ENCODE measurements at places on chromosomes 7 and 10.

- DNase-seq, result no peak
Observed at GRCh38 chr7:115516341-115516740, 514.2 kb downstream of the TFEC start.

DNA sequence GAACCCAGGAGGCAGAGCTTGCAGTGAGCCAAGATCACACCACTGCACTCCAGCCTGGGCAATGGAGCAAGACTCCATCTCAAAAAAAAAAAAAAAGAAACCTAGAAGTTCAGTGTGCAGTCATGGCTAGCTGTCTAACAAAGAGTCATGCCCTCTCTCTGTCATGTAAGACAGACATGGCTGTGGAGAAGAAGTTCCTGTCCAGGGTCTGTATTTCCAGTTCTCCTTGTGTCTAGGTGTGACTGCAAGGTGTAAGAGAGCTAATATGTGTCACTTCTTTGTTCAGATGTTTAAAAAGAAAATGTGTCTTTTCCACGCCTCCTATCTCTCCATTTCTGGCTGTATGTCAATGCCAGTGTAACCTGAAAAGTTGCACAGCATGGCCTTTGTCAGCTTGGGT is 139.5 kb downstream of the NRCAM start:
- no peak for DNase-seq

DNA sequence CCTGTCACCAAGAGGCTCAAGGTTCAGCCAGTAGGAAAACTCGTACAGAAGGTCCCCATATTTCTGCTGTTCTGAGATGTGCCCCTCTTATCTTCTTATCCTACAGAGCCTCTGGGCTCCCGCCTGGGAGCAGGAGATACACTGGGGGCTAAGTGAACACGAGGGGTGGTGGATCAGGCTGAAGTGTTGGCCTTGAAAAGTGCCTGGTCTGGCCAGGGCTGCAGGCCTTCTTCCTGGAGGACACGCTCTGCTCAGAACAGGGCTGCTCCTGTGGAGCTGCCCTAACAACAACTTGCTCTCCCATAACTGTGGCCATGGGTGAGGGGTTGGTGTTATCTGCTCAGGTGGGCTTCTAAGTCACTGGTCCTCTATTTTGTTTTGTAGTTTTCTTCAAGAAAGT is 33.7 kb downstream of the C10orf120 start:
- no peak for DNase-seq

- no peak for DNase-seq
Observed at GRCh38 chr7:24732646-24733413, 24.4 kb downstream of the GSDME start.

DNA sequence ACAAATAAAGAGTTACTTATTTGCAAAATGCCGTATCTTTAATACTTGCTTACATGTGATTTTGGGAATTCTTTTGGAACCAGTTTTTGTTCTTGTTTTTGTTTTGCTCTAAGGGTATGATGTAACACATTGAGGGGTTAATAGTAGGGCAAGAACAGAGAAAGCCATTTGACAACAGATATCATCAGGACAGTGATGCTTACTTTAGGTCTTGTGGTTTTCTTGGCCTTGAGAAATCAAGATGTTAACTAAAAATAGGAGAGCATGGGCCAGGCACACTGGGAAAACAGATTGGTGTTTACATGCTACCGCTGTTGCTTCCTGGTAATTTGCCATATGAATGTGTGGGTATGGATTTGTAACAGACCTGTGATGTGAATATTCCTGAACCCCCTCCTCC is 3.7 kb downstream of the SAMD8 start:
- no peak for DNase-seq

DNA sequence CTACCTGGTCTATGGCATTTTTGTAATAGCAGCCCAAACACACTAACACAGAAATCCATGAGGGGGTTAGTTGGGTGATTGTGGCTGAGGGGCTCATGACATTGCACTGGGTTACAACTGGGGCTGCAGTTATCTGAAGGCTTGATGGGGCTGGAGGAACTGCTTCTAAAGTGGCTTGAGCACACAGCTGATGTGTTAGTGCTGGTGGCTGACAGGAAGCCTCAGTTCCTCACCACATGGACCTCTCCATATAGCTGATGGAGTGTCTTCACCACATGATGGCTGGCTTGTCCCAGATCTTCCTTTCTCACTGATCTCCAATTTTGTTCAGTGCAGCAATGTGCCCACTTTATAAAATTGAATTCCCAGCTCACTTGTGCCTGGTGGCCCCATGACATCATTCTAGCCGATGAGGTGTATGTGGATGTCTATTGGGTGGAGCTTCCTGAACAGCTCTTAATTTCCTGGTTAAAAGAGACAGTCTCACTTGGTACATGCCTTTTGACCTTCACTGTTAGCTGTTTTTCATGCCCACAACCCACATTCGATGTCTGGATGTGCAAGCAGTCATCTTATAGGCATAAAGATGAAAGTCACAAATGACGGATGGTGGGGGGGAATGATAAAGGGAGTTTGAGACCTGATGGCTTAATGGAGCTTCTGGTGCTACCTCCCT is 166.9 kb upstream of the BMPER start:
- no peak for DNase-seq

GRCh38 chr10:132010483-132010882 is 28.8 kb upstream of the BNIP3 start:
- DNase-seq, result no peak

DNA sequence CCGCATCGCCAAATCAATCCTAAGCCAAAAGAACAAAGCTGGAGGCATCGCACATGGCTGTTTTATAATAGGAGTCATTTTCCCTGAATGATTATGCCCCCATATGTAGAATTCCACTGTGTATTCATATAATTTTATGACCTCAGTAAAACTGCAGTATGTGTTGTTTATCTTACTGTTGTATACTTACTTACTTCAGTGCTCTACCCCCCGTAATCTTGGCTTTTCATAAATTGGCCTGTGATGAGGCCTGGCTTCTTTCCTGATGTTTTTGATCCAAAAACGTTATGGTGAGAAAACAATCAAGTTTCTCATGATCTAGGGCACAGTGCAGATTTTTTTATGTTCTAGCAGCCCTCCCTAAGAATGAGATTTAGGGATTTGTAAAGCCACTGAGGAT is 306.4 kb upstream of the FZD1 start:
- DNase-seq, result no peak

DNA sequence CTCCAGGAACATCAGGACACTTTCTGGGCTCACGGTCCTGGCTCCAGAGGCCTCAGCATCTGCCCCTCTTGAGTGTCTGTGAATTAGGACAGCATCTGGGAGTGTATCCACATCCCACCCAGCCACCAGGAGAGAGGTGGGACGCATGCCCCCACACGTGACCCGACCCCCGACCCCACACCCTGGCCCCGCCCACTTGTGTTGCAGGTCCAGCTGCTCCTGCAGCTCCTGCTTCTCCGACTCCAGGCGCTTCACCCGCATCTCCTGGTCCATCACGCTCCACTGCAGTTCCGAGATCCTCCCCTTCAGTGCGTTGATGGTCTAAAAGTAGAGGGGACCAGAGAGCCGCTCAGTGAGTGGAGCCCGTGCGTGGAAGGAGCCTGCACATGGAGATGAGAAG is 13.6 kb downstream of the MAD1L1 start:
- DNase-seq, result no peak

GRCh38 chr7:66558201-66558641 is 70.5 kb upstream of the KCTD7 start:
- no peak for DNase-seq

DNA sequence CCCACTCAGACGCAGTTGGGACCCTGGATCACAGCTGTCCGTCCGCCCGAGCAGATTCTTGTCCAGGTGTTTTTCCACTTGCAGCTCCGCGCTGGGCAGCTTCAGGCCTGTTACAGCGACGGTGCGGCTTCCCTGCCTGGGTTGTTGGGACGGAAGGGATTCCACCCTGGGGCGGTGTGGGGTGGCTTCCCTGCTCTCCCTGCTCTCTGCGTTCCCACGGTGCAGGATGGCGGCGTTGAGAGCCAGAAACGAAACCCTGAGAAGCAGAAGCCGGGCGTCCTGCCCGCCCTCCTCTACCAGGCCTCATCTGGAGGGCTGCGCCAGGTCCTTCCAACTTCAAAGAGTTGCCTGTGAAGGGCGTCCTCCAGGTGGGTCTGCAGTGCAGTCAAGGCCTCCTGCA is 194.4 kb downstream of the ADARB2 start:
- DNase-seq, result no peak

GRCh38 chr10:114577133-114577532 is 80.9 kb downstream of the ABLIM1 start:
- no peak for DNase-seq

DNA sequence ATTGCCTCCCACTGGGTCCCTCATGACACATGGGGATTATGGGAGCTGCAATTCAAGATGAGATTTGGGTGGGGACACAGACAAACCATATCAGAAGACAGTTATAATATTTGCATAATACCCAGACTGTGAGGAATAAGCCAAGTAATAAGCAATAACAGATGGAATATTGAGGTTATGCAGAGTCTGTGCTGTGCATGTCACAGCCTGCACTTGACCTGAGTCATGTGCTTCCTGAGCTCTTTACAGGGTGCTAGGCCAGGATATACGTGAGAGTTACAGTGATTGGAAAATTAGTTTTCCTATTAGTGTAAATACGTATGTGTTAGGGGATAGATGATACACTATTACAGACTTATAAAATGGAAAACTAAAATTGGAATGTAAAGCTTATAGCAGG is 288.7 kb downstream of the SDK1 start:
- DNase-seq, result no peak

GRCh38 chr10:96896884-96897589 is 64.9 kb downstream of the LCOR start:
- no peak for DNase-seq

DNA sequence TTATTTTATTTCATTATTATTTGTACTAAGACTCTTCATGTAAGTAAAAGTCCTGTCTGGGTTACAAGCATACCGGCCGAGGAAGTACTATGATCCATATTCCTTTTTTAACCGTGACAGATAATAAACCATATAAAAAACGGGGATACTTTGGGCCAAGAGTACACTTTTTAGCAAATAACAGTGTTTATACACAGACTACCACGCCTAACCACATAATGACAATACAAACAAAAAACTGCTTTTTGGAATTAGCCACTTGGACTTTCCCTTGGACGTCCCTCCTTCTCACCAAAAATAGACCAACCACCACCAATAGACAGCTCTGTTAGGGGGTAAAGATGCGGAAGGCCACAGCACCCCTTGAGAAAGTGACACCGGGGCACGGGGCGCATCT is 800 bp downstream of the MINDY3 start:
- DNase-seq, result no peak

DNA sequence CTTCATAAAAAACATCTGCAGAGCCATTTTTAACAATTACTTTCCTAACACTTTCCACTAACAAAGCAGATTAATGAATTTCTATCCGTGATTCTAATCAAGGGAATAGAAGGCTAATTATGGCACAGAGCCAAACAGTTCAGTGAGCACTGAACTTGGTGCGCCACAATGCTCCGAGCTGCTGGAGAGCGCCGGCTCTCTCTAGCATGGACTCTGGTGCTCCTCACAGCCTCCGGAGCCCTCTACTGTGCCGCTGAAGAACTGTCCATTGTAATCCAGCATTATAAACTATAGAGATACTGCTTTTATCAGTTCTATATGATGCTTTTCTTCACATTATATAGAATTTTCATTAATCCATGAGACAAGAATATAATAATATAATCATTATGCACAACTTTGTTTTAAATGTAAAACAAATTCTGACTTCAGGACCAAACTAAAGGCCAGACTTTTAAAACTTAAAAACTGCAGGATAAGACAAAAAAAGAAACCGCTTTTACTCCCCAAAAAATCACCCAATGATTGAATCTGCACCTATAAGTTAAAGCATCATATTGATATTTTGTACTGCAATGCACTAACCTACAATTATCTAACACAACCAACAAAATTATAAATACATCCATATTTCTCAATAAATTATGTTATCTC is 123.6 kb downstream of the RNF32 start:
- DNase-seq, result peak; percentile 19

DNA sequence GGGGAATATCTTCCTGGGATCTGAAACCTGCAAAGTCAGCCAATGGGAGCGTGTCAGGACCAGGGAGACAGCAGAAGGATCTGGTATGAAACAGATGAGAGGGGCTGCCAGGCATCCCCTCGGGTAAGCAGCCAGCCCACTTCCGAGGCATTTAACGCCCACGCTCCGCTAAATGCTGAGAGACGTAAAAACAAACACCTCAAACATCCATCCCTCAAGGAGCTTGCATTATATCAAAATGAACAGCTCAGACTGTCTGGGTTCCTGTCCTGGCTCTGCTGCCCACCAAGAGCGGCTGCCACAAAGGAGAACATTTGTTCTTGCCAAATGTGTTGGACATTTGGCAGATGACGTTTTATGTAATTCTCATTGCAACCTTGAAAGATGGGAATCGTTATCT is 7.0 kb upstream of the SERPINE1 start:
- DNase-seq, result no peak

GRCh38 chr10:128046953-128047290 is 79.3 kb downstream of the MKI67 start:
- no peak for DNase-seq

GRCh38 chr10:103465411-103466179 is 6.9 kb upstream of the CALHM1 start:
- no peak for DNase-seq

- no peak for DNase-seq
Observed at GRCh38 chr10:14379556-14380280, 49.0 kb upstream of the FRMD4A start.

GRCh38 chr10:47372726-47373125 is 11.4 kb downstream of the ZNF488 start:
- DNase-seq, result no peak

DNA sequence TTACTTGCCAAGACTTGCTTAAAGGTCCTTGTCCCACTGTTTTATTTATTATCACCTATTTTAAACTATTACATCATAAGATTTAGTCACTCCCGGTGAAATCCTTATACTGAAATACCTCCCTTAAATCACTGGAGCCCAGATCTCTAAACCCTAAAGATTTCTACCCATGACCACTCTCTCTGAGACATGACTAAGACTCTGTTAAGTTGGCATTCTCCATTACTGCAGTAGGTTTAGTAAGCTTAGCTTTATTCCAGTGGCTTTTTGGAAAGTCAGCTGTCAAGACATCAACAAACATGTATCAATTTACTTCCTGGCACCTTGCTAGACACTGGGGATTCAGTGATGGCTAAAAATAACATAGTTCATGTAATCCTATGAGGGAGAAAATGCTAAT is 874.2 kb downstream of the KCNMA1 start:
- no peak for DNase-seq

DNA sequence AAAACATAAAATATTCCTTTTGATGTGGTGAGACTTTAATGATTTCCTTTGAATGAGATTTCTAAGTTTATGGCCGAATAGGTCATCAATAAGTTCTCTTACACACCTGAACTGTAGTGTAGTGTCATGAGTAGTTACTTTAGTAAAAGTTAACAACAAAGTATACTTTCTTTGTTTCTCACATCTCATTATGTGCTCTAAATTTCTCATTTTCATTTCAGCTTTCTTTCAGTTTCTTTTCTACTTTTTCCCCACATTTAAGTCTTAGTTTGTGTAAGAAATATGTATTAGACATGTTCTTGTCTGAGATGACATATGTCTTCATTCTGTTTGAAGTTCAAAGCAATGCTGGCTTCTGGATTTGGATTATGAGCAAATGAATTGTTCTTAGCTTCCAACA is 348.1 kb downstream of the ANKRD7 start:
- no peak for DNase-seq

GRCh38 chr10:106980495-106981451 is 183.7 kb downstream of the SORCS1 start:
- no peak for DNase-seq

- DNase-seq, result no peak
Observed at GRCh38 chr7:96157856-96158255, 164.0 kb downstream of the SLC25A13 start.

Measured in stimulated activated naive CD8-positive, alpha-beta T cell treated with anti-CD3 and anti-CD28 coated beads, Interleukin-15, Interleukin-2, amounts not matched to agents 100 U/mL and 50 U/mL, for 24 hours (primary cell).